ENCODE measurements at places on chromosomes 16 and 17. TPM values are rescaled to one million over a fixed set of nuclear protein-coding genes. Genes with fewer than 3 reads are reported as not detected.

DNA sequence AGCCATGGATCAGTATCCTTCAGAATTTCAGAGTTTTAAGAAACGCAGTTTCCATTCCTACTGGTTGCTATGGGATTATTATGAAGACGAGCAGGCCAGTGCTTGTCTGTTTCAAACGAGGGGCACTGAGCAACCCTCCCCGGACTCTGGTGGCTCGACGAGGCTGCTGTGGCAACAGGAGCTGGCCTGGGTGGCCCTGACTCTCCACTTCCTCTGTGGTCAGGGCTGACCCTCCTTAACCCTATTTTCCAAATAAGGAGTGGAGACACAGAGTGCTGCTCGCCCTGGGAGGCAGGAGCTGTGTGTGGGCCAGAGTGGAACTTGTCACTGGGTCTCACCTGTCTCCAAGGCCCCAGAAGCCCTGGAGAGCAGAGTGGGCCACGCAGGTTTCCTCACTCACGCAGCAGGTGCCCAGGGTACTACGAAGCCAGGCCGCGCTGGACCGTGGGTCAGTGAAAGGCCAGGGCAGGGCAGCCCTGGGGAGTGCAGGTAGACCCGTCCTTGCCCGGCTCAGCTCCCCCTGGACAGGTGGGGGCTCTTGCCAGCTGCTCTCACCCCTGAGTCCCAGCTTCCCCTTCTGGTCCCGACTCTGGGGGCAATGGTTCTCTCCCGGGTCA lies 3.3 kb downstream of the GALNS start:
- DNase-seq: no peak
- H3K27me3 ChIP-seq: no peaks in the 10 kb centered on the region
- no peak overlapping the region for H3K27ac ChIP-seq
- H3K4me3 ChIP-seq: no peak overlapping the region
- H3K4me1 ChIP-seq: peaks cover 17% of the 10 kb centered on the region
- H3K36me3 ChIP-seq: peaks cover 23% of the 10 kb centered on the region

DNA sequence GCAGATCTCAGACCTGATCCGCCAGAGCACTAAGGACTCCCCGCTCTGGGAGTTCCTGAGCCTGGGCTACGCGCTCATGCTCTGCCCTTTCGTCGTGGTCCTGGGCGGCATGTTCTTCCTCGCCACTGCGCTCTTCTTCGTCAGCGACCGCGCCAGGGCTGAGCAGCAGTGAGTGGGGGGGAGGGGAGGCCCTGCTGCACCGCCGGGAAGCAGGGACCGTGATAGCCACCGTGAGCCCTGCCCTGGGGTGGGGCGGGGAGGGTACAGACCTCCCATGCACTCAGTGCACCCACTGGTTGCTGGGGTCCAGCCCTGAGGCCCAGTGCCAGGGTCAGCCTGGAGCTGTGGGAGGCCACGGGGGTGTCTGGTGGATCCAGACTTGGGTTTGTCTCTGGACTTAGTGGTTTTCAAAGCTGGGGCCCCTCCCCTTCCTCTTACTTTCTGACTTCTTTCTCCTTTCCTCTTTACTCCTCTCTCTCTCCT lies 18.9 kb downstream of the MYBBP1A start:
- H3K4me3 ChIP-seq: no peak overlapping the region
- peaks cover 23% of the 10 kb centered on the region for H3K4me1 ChIP-seq
- H3K27ac ChIP-seq: peak overlapping the region; percentile 20

GRCh38 chr16:70496513-70496912 lies 26.8 kb downstream of the COG4 start:
- DNase-seq: no peak
- no peak overlapping the region for H3K4me3 ChIP-seq
- H3K27ac ChIP-seq: no peak overlapping the region
- peaks cover 38% of the 10 kb centered on the region for H3K36me3 ChIP-seq
- no peaks in the 10 kb centered on the region for H3K4me1 ChIP-seq

DNA sequence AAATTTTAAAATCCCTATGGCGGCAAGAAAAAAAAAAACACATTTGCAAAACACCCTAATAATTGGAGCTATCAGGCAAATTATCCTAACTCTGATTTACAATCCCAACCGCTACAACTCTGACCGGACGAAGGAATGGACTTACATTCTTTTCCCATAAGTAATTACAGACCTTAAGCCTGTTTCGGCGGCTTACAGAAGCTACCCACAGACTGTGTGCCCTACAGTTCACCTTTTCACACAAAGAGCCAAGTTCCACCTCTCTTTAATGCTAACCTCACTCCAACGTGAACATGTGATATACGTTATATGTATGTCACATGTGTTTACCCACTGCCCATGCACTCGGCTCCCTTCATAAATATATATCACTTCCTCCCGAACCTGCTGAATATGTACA lies 8.7 kb upstream of the MEAK7 start:
- H3K36me3 ChIP-seq: peaks cover 5% of the 10 kb centered on the region
- H3K27me3 ChIP-seq: no peaks in the 10 kb centered on the region
- H3K4me3 ChIP-seq: no peak overlapping the region
- H3K4me1 ChIP-seq: peaks cover 38% of the 10 kb centered on the region

GRCh38 chr16:64088838-64089237 lies 1033.0 kb downstream of the CDH11 start:
- no peak overlapping the region for H3K4me3 ChIP-seq
- DNase-seq: no peak
- no peaks in the 10 kb centered on the region for H3K36me3 ChIP-seq
- no peaks in the 10 kb centered on the region for H3K27me3 ChIP-seq
- H3K27ac ChIP-seq: no peak overlapping the region

Gene SMIM36
- total RNA-seq: not detected

GRCh38 chr17:36131421-36131820 lies 27.8 kb downstream of the CCL4 start:
- no peaks in the 10 kb centered on the region for H3K4me1 ChIP-seq
- H3K4me3 ChIP-seq: no peak overlapping the region
- peaks cover 94% of the 10 kb centered on the region for H3K27me3 ChIP-seq
- no peak for DNase-seq
- no peak overlapping the region for H3K27ac ChIP-seq

DNA sequence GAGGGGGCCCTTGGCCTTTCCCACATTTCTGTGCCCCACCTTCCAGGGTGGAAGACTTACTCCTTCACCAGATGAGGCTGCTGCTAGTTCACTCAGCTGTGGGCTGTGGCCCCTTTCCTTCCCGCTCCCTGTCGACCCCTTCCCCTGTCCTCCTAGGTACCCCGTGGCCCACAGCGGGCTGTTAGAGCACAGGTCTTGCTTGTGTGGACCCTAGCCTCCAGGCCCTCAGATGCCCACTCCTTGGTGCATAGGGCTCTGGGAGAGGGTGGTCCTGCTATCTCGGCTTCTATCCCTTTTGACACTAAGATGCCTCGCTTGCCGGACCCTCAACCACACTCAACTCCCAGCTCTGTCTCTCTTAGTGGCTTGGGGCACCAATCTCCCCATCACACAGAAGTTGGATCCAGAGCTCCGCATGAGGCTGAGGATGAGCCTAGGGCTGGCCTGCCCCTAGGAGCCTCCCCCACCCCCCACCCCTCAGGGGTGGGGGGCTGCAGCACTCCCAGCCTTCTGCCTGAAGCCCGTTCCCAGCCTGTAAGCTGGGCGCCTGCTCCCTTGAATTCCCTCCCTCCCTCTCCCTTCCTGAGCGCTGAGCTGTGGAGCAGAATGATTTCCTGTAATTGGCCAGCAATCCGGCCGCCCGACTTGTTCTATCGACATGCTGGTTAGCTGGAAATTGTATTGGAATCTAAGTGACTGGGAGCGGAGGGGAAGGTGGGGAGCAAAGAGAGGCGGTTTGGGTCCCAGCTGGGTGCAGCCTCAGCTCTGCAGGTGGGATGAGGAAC lies 30.9 kb downstream of the DCAKD start:
- peaks cover 27% of the 10 kb centered on the region for H3K4me1 ChIP-seq
- peak overlapping the region; percentile 53 for H3K27ac ChIP-seq
- H3K27me3 ChIP-seq: peaks cover 41% of the 10 kb centered on the region
- H3K4me3 ChIP-seq: peak overlapping the region; percentile 64
- peaks cover 28% of the 10 kb centered on the region for H3K36me3 ChIP-seq

Gene HYDIN
- 2.9 TPM for total RNA-seq

DNA sequence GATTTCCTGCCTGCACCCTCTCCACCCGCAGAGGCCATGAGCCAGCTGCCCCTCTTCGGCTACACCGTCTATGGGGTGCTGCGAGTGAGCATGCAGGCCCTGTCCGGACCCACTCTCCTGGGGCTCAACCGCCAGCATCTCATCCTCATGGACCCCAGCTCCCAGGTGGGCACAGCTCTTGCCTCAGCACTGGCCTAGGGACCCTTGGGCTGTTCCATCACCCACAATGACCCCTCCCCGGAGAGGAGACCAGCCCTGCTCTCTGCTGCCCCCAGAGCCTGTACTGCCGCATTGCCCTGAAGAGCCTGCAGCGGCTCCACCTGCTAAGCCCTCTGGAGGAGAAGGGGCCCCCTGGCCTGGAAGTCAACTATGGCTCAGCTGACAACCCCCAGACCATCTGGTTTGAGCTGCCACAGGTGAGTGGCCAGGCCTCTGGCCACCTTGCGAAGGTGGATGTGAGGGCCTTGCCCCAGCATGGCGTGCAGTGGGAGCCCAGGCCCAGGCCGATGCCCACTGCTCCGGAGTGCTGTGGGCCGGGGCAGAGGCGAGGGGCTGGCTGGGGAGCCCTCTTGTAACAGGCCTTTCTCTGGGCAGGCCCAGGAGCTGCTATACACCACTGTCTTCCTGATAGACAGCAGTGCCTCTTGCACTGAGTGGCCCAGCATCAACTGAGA lies 7.3 kb upstream of the SMIM5 start:
- peak; percentile 47 for DNase-seq
- peaks cover 13% of the 10 kb centered on the region for H3K4me1 ChIP-seq
- peaks cover 53% of the 10 kb centered on the region for H3K36me3 ChIP-seq
- no peak overlapping the region for H3K27ac ChIP-seq

- H3K4me1 ChIP-seq: peaks cover 17% of the 10 kb centered on the region
- H3K36me3 ChIP-seq: peaks cover 23% of the 10 kb centered on the region
- H3K4me3 ChIP-seq: peak overlapping the region; percentile 89
Observed at GRCh38 chr16:88856122-88856827, 472 bp downstream of the GALNS start.

DNA sequence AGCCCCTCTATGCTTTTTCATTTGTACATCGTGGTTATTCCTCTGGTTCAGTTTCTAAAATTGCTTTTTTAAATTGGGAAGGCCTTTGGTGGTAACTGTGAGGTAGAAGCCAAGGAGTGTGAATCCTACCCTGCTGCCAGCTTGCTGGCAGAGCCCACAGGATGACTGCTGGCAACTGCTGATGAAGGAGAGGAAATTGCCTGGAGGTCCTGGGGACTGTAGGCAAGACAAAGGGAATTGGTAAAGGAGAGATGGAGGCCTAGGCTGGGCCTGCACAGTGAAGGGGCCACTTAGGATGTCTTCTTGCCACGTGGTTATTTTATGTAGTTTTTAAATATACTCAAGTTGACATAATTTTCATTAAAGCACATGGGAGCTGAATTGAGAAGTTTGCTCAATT lies 15.8 kb downstream of the C17orf58 start:
- H3K4me1 ChIP-seq: no peaks in the 10 kb centered on the region
- no peaks in the 10 kb centered on the region for H3K27me3 ChIP-seq
- H3K36me3 ChIP-seq: peaks cover 5% of the 10 kb centered on the region
- no peak overlapping the region for H3K27ac ChIP-seq
- DNase-seq: no peak

Gene ARHGDIG
- total RNA-seq: not detected

DNA sequence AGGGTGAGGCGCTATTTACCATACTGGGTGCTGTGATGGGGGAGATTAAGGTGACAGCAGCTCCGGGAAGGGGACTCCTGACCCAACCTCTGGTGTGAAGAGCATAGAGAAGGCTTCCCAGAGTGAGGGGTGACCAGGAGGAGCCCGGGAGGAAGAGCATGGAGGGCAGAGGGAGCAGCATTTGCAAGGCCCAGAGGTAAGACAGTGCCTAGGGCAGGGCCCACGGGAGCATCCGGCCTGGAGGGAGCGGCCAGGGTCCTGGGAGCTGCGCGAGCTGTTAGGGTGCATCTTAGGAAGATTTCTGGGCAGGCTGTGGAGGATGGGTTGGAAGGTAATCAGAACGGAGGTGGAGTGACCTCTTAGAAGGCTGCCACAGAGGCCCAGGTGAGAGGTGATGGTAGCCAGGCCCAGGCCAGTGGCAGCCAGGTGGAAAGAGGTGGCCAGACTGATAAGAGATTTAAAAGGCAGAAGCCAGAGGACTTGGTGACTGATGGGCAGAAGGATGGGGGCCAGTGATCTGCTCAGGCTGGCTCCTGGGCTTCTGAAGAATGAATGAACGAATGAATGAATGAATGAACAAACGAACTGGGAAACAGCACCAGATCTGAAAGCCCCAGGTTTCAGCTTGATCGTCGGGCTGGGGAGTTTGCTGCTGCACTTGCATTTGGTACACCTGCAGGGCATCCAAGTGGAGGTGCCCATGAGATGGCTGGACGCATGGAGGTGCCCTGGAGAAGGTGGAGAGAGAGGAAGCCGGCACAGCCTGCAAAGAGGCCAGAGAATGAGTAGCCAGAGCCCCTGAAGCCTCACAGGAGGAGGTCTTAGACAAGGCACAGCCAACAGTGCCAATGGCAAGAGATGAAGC lies 13.0 kb upstream of the TMEM92 start:
- H3K4me1 ChIP-seq: peaks cover 7% of the 10 kb centered on the region
- no peak overlapping the region for H3K27ac ChIP-seq
- H3K36me3 ChIP-seq: no peaks in the 10 kb centered on the region

Gene C16orf74
- total RNA-seq: 3.4 TPM

- no peak overlapping the region for H3K4me3 ChIP-seq
- no peaks in the 10 kb centered on the region for H3K36me3 ChIP-seq
- no peak for DNase-seq
- H3K4me1 ChIP-seq: no peaks in the 10 kb centered on the region
Observed at GRCh38 chr17:13182854-13183253, 165.0 kb upstream of the ELAC2 start.

DNA sequence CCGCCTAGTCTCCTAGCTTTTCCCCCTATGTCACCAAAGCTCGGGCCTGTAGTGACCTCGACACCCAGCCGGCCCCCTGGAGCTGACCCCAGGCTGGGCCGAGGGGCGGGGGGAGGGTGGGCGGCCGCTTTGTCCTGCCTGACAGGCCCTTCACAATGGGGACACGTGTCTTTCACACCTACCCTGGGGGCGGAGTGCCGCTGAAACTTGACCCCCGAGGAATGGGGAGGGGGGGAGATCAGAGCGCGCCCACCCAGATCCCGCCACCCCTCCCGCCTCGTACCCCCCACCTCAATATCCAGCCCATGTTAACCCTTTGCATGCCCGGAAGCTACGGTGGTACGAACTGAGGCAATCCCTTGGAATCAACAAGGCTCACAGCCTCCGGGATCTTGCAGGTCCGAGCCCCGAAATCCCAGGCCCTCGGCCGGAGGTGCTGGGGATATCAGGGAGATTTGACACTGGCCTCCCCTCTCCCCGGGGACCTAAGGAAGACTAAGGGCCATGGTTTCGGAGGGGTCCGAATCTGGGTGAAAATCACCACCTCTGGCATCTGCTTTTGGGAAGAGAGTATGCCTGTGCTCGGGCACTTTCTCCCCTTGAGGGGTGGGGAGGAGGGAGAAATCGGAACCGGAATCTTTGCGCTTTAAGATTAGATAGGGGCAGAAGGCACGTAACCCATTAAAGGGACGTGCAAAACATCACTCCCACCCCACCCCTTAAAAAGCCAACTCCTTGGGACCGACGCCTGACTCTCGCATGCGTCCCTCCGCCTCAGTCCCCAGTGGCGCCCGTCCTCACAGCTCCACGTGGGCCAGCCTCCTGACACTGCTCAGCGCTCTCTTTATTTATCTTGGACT lies 2.6 kb downstream of the NOG start:
- peaks cover 7% of the 10 kb centered on the region for H3K4me1 ChIP-seq
- peaks cover 25% of the 10 kb centered on the region for H3K36me3 ChIP-seq
- H3K27ac ChIP-seq: no peak overlapping the region
- peak; percentile 8 for DNase-seq
- peak overlapping the region; percentile 55 for H3K4me3 ChIP-seq
- peaks cover 44% of the 10 kb centered on the region for H3K27me3 ChIP-seq
